ENCODE measurements at places on chromosomes 5 and 9. TPM values are rescaled to one million over a fixed set of nuclear protein-coding genes. Genes with fewer than 3 reads are reported as not detected.

The MARCOL gene
- total RNA-seq, result not detected

The CHSY3 gene
- total RNA-seq, result 0.62 TPM

DNA sequence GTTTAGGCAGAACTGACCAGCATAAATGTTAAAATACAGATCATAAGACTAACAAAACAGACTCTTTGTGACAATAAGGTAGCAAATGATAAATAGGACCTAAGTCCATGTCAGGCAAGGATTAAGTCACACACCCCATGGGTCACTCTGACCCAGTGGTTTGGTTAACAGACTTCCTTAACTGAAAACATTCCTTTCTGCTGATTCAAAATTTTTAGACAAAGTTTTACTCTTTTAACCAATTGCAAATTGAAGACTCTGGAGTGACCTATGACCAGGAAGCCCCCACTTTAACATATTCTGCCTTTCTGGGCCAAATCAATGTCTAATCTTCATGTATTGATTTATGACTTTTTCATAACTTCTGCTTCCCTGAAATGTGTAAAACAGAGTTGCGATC lies 4.9 kb upstream of the NXNL2 start:
- no peak for DNase-seq

GRCh38 chr5:94815313-94816039 lies 197.0 kb downstream of the SLF1 start:
- no peak for DNase-seq

GRCh38 chr5:145801195-145801594 lies 33.9 kb downstream of the PRELID2 start:
- no peak for DNase-seq

Measured in left ventricle myocardium superior (tissue), 1 donor.